ENCODE measurements at places on chromosomes 3 and 15. TPM values are rescaled to one million over a fixed set of nuclear protein-coding genes. Genes with fewer than 3 reads are reported as not detected.

DNA sequence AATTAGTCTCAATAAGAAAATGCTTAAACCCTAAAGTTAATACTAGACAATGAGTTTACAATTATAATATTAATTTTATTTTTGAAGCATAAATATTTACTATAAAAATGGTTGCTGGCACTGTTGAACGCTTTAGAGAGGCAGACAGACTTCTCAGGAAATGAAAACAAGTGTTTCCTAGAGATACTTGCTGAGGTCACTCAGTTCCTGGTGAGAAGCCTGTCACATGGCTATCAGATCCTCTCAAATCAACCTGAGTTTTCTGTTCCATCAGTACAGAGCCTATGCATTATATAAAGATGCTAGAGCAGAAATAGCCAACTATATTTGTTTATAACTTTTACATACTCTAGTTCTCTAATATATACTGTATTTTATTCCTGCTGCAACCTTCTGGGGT lies 109.2 kb downstream of the MYO5A start:
- DNase-seq, result no peak

The CAPN7 gene
- 39.0 TPM for total RNA-seq

GRCh38 chr3:118098827-118099226 lies 935.8 kb downstream of the IGSF11 start:
- DNase-seq, result no peak

The FGF12 gene
- 0.17 TPM for total RNA-seq

DNA sequence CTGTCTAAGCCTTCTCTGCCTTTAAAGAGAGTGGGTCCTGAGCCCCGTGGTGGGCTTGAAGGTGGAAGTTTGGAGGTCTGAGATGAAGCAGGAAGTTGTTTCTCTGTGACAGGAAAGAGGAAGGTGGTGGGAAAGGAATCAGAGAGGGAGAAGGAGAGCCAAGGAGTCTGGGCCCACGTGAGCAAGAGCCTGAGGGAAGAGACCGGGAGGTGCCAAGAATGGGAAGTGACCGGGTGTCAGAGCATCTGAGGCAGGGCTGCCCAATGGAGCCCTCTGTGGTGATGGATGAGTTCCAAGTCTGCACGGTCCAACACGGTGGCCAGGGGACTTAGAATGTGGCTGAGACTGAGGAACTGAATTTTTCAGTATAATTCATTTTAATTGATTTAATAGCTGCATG lies 24.6 kb downstream of the ALDH1L1 start:
- DNase-seq, result no peak

DNA sequence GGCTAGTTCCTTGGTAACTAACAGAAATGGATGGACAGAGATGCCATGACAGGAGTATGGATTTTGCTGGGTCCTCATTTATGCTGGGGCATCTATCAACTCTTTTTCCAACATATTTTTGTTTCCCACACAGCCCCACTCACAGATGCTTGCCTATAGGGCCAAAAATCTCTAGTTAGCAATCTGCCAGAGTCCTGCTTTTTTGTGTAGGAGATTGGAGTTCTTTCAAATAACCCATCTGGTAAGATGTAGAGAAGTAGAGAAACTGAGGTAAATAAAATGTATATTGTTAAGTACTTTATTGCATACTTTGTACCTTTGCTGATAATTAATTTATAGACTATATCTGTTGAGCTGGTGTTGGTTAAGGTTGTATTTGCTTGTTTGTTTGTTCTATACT lies 456.5 kb upstream of the GOLIM4 start:
- no peak for DNase-seq

The GPR149 gene
- not detected for total RNA-seq

Measured in fibroblast of lung (primary cell).